ENCODE measurements at places on chromosomes 3 and 15. TPM values are rescaled to one million over a fixed set of nuclear protein-coding genes. Genes with fewer than 3 reads are reported as not detected.
A peak's percentile ranks its signal among the peaks of the same experiment; 100 is the strongest.

GRCh38 chr3:194769020-194769643 lies 83.4 kb downstream of the FAM43A start:
- H3K27ac ChIP-seq, result peak overlapping the region; percentile 41
- peak overlapping the region; percentile 32 for H3K4me3 ChIP-seq
- DNase-seq, result peak; percentile 89
- peaks cover 35% of the 10 kb centered on the region for H3K4me1 ChIP-seq
- H3K36me3 ChIP-seq, result no peaks in the 10 kb centered on the region
- H3K27me3 ChIP-seq, result no peaks in the 10 kb centered on the region

Gene FBXO40
- 0.05 TPM for total RNA-seq

- no peaks in the 10 kb centered on the region for H3K4me1 ChIP-seq
- no peaks in the 10 kb centered on the region for H3K36me3 ChIP-seq
- H3K27ac ChIP-seq, result no peak overlapping the region
- H3K4me3 ChIP-seq, result no peak overlapping the region
Observed at GRCh38 chr3:70358978-70359580, 46.6 kb upstream of the MDFIC2 start.

Gene ZDHHC19
- total RNA-seq, result 8.8 TPM

DNA sequence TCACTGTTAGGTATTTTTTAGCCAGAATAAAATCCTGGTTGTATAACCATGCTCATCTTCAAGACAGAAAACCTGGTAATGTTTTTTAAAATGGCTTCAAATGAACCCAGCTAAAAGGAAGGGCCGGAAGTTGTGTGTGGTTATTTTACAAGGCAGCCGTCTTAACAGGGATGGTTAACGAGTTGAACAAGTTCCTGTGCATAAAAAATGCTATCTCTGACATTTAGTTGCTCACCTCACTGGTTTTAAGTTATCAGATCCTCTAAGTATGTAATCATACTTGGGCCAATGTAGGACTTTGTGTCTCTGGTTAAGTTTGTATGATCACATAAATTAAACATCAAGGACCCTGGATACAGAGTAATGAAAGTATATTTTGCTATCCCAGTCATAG lies 2.1 kb downstream of the ATP11B start:
- no peak for DNase-seq
- peak overlapping the region; percentile 98 for H3K27ac ChIP-seq
- H3K4me3 ChIP-seq, result peak overlapping the region; percentile 75
- H3K27me3 ChIP-seq, result no peaks in the 10 kb centered on the region

DNA sequence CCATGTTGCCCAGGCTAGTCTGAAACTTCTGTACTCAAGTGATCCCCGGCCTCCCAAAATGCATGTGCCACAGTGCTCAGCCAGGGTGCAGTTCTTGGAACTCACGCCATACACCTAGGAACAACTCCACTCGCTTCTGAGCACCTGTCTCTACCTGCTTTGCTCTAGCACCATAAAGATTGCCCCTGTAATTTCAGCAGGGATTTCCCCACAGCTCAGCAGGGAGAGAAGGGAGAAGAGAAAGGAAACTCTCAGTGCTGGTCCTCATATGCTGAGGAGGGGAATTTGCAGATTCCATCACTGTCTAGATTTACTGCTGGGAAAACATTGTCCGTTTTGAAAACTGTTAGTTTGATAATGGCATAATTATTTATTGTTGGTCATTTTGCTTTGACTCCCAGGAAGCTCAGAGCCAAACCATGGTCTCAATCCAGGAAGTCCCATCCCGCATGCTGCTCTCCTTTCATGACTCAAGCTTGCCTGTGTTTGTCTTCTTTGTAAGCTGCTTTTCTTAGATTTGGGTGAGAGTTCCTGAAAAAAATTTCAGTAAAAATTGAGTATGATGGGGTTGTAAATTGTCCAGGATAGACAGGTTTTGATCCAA lies 24.2 kb downstream of the TRIM71 start:
- no peak overlapping the region for H3K4me3 ChIP-seq
- H3K4me1 ChIP-seq, result no peaks in the 10 kb centered on the region
- peaks cover 6% of the 10 kb centered on the region for H3K27me3 ChIP-seq
- H3K27ac ChIP-seq, result no peak overlapping the region
- no peak for DNase-seq
- no peaks in the 10 kb centered on the region for H3K36me3 ChIP-seq

Gene C3orf33
- 2.6 TPM for total RNA-seq

Gene FETUB
- not detected for total RNA-seq

GRCh38 chr15:100602823-100603393 lies 519 bp downstream of the ASB7 start:
- DNase-seq, result no peak
- peak overlapping the region; percentile 92 for H3K27ac ChIP-seq
- peaks cover 45% of the 10 kb centered on the region for H3K4me1 ChIP-seq

GRCh38 chr3:32474201-32474600 lies 28.5 kb downstream of the CMTM6 start:
- DNase-seq, result no peak
- no peaks in the 10 kb centered on the region for H3K36me3 ChIP-seq

- no peak overlapping the region for H3K4me3 ChIP-seq
- no peak overlapping the region for H3K27ac ChIP-seq
- no peaks in the 10 kb centered on the region for H3K4me1 ChIP-seq
- H3K27me3 ChIP-seq, result no peaks in the 10 kb centered on the region
- H3K36me3 ChIP-seq, result peaks cover 3% of the 10 kb centered on the region
Observed at GRCh38 chr3:138051947-138052802, 42.2 kb downstream of the CLDN18 start.

GRCh38 chr3:38567498-38567897 lies 71.4 kb downstream of the EXOG start:
- H3K4me1 ChIP-seq, result no peaks in the 10 kb centered on the region
- no peaks in the 10 kb centered on the region for H3K27me3 ChIP-seq
- no peak overlapping the region for H3K27ac ChIP-seq
- H3K36me3 ChIP-seq, result no peaks in the 10 kb centered on the region

- no peak for DNase-seq
- peaks cover 28% of the 10 kb centered on the region for H3K4me1 ChIP-seq
- H3K4me3 ChIP-seq, result no peak overlapping the region
- no peak overlapping the region for H3K27ac ChIP-seq
- H3K27me3 ChIP-seq, result no peaks in the 10 kb centered on the region
- H3K36me3 ChIP-seq, result no peaks in the 10 kb centered on the region
Observed at GRCh38 chr15:98700519-98700918, 52.2 kb downstream of the IGF1R start.

DNA sequence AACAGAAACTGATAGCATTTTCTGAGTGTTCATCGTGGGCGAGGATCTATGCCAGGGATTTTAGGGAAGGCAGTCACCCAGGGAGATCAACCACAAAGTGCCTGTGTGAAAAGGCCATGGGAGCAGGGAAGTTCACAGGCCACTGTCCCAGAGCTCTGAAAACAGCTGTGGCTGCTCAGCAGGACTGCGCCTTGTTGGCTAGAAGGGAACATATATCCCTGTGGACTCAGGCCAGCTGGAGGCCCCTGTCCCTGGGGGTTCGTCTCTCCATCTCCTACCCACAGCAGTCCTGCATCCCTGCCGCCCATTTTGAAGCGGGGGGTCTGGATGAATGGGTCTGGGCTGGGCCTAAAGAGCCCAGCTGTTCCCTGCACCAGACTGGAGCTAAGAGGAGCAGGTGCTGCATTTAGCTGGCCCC lies 27.8 kb downstream of the PPCDC start:
- DNase-seq, result no peak

Gene GLDN
- 20.5 TPM for total RNA-seq

Gene SLCO2A1
- total RNA-seq, result 169 TPM

Gene C3orf22
- not detected for total RNA-seq
